HCEC 1CT (cell line): ENCODE measurements at places on chromosomes 5 and 9.

DNA sequence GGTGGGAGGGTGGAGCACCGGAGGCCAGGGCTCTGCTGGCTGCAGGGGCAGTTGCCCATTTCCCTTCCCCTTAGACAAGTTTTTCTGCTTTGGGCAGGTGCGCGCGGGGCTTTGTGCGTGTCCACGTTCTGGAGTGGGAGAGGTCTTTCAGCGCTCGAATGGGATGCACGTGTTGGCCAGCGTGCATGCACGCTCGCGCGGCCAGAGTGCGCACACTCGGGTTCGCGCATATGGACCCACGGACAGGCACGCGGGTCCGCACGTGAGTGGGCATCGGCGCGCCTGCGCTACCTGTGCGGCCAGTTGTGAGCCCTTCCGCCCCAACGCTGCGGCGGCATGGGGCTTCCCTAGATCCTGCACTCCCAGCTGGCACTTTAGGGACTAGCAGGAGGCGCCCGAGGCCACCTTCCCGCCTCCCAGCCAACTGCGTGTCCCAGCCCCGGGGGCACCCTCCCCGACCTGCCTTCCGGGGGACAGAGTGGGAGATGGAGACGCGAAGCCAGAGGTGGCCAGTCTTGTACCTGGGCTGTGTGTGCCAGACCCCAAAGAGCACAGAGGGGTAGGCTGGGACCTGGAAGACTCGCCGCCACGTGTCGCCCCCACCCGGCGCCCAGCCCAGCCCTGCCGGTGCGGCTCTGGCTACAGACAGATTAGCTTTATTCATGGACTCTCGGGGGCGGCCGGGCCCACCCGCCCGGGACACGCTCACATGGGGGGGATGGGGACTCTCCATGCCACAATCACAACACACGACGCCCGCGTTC, 9.8 kb upstream of the GPRIN1 start:
- DNase-seq, result no peak

DNA sequence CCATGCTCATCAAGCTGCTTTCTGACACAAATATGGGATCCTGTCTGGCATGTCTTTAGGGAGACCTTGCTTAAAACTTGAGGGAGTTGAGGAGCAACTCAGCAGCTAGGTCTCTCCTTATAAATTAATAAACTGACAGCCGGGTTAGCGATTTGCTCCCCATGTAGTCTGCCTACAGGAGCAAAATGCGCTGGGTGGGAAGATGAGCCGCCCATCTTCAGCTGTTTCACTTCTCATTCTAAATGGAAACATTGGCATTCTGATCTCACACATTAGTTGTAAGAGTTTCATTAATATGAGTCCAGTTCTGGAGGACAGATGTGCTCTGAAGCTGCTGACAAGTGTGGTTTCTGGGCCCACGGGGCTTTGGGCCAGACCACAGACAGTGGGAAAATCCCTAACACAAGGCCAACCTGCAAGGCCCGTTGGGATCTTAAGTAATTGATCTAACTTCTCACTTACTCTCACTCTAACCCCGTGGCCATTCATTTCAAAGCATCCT, 197.0 kb downstream of the MCTP1 start:
- no peak for DNase-seq

- DNase-seq, result peak; percentile 72
Observed at GRCh38 chr5:139638090-139638735, 9.9 kb upstream of the CXXC5 start.

DNA sequence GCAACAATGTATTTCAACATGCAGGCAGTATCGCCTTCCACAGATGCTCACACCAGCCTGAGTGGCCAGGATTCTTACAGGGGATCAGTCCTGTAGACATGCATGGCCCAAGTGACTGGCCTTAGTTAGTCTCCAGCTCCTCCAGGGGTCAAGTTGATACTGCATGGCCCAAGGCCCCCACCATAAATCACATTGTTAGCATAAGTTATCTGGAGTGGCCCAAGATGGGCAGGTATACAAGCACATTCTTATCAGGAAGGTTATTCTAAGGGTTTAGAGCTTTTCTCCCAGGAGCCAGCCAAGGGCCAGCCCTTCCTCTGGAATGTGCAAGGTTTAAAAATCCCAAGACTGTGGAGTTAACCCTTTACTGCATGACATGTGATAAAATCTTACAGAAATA, 230.9 kb upstream of the NFIL3 start:
- no peak for DNase-seq

- peak; percentile 91 for DNase-seq
Observed at GRCh38 chr5:83306572-83307241, 164.8 kb upstream of the VCAN start.

DNA sequence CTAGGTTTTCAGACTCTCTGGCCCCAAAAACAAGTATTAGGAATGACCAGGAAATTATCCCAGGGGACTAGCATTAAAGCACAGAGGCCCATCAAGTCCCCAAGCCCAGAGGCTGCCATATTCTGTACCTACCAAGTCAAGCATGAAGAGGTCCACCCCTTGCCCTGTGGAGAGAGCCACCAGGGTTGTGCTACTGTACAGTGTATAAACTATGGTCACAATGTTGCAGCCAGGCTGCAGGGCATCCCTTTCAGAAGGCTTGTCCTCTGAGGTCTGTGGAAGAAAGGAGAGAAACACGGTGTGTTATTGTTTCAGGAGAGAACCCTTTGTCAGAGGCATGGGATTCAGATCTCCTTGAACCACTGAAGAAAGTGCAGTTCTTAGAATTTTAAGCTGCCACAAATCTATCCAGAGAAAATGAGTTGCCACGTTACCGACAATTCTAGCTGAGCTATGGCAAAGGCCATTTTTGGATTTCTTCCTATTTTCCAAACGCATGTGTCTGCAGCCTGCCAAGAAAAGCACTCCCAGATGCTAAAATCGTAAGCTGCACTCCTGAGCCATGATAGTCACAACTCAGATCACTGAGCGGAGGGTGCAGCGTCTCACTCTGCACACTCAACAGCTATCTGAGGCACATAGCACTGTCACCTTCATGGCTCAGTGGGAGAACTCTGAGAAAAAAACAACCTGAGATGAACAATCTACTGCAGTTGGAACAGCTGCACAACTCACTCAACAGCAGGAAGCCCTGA, 45.5 kb upstream of the SPATA31E1 start:
- DNase-seq, result no peak

DNA sequence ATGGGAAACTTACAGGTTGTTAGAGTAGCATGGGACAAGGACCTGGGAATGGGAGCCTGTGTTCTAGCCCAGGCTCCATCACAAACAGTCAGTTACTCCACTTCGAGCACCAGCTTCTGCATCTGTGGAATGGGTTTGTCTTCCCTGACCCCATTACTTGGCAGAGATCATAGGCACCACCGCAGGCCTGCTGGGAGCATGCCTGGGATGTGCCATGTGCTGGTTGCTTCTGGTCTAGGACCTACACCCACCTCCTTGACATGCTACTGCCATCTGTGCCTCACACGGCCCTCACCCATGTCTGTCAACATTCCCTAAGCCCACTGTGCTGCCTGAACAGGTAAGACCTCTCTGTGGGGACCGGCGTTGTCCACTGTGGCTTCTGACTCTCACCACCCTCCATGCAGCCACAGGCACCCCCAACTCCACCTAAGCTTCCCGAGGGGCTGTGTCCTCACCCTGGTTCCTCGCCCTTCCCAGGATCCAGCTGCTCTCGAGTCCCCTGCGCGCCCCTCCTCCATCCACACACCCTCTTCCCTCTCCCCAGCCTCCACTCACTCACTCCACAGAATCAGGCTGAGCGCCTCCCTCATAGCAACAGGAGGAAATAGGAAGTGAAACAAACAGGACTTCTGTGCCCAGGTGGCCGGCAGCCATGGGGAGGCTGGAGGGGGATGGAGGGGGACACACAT, 85.9 kb upstream of the FAM120A start:
- no peak for DNase-seq

DNA sequence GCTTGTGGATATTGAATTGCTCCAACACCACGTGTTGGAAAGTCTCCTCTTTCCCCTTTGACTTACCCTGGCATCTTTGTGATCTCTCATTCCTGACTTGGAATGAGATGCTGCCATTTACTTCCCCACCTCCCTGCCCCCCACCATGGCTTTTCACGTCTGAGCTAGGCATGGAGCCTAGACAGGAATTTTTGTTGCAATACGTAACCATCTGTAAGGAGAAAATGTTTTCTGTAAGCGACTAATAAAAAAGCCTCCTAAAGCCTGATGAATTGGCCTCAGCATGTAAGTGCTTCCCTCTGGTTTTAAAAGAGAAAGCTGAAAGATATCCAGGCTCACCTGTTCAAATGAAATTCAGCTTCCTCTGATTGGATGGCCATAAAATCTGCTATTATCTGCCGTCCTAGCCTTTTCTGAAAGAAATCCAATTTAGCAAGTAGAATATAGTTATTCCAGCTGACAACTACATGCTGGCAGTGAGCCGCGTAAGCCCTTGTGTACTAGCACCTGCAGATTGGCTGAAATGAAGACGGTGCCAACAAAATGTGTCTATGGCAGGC, 200.1 kb downstream of the NSG2 start:
- DNase-seq, result no peak
